ENCODE measurements at places on chromosomes 11 and 22. TPM values are rescaled to one million over a fixed set of nuclear protein-coding genes. Genes with fewer than 3 reads are reported as not detected.

Gene PPFIBP2
- polyA plus RNA-seq: 10.5 TPM

DNA sequence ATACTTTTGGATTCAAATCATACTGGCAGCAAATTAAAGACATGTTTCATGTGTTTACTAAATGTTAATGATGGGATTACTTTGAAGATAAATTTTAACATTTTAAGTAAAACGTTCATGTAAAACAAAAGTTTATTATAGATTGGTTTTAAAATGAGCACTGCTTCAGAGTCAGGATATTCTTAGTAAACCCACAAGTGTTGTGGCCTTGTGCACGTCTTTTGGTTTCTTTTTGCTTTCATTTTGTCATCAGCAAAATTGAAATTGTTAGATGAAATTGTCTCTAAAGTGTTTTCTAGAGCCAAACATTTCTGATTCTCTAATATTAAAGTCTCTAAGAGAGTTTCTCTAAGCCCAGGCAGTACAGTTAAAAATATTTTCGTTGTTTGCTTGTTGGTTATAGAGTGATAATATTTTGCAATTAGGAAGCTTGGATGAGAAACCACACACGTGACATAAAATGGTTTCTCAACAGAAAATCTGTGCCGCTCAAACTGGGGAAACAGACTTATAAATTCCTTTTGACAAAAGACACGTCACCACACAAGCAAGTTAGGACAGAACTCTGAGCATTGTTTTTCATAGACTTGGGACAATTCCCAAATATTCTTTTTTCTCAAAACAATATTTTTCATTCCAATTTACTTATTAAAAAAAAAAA is 164.4 kb downstream of the TEAD1 start:
- DNase-seq: no peak

DNA sequence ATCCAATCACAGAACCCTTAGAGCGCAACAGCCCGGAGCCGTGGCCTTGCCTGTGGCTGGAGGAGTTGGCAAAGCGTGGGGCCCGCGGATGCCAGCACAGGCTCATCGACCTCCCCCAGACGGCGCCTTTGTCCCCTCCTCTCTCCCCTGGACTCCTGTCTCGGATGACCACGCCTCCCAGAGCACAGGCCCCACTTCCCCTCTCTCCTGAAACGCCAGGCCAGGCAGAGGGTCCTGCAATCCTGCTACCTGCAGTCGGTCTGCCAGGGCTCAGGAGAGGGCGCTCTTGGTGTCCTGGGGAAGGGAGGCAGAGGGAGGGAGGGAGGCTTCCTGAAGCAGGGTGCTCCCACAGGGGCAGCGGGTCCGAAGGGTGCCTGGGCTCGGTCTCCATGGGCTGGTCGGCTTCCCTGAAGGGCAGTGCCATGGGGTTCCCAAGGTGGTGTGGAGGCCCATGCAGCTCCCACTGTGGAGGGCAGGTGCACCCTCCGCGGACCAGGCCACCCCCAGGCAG is 16.6 kb upstream of the TTLL12 start:
- DNase-seq: no peak

DNA sequence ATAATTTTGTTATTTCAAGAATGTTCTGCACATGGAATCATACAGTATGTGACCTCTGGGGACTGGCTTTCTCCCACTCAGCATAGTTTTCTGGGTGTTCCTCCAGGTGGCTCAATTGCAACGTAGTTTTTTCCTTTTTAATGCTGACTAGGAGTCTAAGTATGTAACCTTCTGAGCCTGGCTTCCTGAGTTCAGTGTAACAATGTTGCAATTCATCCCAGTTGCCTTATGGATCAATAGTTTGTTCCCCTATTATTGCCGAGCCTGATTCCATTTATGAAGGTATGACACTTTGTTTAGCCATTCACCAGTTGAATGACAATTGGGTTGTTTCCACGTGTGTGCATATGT is 128.3 kb downstream of the CRYBB2 start:
- DNase-seq: no peak

DNA sequence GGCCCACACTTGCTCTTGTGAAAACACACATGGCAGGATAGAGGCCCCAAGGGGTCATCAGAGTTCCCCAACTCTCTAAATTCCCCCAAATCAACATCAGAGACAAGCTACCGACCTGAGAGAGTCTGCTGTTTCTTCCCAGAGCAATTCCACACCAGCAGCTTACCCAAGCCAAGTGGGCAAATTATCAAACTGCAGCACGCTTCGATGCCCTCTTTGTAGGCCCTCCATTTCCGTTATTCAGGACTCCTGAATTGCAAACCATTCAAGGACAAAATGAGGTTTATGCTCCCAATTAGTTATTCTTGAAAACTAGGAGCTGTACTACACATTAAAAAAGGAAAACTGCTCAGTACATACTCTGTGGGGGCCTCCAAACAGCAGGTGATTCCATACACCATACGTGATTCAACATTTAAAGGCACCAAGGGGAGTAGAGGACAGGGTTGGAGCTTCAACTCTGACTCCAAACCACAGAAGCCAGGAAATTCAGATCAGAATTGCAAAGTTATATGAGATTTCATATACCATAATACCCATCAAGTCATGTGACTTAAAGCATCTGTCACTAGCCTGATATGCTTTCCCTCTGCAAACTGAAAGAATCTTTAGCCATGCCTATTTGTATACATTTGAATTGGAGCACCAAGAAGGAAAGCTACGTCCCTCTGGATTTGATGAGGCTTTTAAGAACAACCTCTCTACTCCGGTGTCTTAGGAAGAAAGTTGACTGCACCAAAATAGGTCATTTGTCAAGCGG is 234.8 kb downstream of the CADM1 start:
- DNase-seq: no peak

DNA sequence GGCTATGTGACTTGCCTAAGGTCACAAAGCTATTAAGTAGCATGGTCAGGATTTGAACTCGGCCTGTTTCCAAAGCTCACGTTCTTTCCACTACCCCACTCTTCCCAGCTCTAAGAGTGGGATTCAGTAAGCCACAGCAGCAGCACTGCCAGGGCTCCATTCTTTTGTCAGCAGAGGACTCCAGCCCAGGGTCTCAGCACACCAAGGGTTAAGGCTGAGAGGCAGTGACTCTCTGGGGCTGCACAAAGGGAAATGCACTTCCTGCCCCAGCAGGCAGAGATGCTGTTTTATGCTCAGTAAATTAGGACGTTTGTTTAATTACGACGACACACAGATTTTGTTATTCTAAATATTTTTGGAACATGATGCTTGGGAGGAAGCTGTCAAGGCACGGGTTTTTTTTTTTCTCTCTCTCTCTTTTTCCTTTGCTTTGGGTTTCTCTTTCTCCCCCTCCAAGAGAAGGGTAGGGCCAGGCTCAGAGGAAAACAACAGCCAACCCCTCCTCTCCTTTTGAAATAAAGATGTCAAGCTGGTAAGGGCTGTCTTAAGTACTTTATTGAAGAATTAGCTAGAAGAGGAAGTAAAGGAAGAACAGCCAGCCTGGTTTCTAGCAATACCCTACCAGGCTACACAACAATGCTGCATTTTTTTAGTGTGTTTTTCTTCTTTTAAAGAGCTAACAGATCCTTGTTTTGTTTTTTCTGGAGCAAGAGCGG is 2.8 kb downstream of the MYH9 start:
- DNase-seq: no peak

- no peak for DNase-seq
Observed at GRCh38 chr22:33035272-33035863, 22.8 kb downstream of the SYN3 start.

DNA sequence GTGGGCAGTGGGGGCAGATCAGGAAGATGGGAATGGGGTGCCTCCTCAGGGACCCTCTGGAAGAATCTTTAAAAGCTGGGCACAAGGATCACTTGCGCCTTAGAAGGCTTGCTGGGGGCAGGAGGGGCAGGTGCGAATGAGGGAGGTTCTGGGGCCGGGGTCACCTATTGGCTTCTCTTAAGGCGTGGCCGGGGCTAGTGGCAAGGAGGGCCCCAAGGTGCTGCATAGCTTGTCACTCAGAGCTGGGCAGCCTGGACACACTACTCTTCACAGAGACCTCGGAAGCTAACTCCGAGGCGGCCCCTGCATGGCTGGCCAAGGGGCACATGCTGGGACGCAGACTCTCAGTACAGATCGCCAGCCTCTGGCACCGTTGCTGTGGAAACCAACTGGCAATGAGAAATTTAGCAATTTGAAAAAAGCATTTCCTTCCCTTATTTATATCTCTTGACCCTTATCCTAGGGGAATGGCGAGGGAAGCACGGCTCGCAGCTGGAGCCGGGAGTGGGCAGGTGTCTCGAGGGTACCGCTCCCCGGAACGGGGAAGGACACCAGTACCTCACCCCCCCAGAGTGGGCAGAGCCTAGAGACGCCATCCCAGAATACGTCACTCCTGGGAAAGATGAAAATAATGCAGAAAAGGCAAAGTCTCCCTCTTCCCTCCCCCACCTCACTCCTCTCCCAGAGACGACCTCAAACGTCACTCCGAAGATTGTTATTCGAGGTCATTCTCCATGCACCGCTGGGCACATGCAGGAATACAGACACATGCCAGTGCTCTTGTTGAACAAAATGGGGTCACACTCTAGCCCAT is 188.1 kb downstream of the CTTN start:
- DNase-seq: no peak

- no peak for DNase-seq
Observed at GRCh38 chr11:73972187-73972586, 10.5 kb downstream of the UCP2 start.

Gene MYO18B
- 140 TPM for polyA plus RNA-seq

Gene ART1
- polyA plus RNA-seq: not detected

DNA sequence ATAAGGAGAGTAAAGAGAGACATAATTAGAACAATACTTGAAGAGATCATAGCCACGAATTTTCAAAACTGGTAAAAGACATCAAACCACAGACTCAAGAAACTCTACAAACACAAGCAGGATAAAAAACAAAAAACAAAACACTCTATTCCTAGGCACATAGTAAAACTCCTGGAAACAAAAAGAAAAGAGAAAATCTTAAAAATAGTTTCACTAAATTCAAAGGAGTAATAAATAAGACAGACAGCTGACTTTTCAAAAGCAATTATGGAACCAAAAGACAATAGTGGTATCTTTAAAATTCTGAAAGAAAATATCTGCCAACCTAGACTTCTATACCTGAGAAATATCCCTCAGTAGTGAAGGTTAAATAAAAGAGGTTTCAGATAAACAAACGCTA is 9.2 kb upstream of the NARS2 start:
- no peak for DNase-seq

DNA sequence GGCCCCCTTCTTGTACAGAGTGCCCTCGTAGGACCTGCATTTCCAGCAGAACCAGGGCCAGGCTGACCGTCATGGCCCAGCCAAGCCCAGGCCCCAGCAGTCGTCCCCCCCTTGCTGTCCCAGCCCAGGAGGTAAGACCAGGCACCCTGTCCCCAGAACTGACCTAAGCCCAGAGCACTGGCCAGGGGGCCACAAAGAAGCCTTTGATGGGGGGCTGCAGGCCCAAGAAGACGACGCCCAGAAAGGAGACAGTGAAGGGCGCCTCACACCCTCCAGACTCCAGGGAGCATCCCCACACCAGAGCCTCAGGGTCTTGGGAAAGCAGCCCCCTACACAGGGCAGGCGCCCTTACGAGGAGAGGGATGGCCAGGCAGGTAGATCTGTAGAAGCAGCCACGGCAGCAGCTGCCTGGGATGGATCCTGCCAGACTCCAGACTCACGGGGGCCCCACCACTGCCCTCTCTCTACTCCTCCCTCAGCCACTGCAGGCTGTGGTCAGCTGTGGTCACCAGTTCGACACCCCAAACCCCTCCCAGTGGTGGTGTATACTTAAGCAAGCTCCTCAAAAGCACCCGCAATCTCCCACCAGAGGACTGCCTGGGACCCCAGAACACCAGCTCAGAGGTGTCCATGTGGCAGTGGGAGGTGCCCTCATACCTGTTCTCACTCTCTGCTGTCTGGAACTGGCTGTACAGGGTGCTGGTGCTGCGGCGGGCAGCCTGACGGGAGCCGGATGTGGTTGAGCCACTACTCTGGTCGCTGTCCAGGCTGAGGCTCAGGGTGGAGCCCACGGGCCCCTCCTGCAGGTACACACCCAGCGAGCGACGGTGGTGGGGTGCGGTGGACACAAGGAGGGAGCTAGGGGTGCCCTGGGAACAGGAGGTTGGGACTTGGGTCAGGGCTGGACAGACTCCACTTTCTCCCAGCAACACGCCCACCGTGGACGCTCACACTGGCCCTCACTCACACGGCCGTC is 27.0 kb downstream of the SBF1 start:
- DNase-seq: peak; percentile 23

GRCh38 chr11:77301510-77301909 is at the start of gene GDPD4:
Gene GDPD4, minus strand, starts transcription at chr11:77301686. Its CDS starts 16,549 bp downstream, at chr11:77285137.
- DNase-seq: no peak

DNA sequence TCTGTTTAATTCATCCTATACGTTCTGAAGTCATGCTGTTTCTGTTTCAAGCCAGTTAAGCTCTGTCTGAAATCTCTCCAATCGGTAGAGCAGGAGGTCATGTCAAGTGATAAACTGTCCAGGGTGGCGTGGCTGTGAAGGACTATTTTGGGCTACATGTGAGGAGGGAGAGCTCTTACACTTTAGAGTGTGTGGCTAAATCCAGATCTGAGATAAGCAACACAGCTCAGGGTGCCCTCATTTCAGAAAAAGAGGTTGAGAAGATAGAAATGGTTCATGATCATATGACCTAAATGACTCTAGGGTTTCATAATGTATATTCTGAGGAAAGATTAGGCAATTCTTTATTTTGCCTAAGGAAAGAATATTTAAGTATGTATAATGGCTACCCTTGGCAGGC is 8.4 kb downstream of the BLID start:
- DNase-seq: no peak

Gene MRGPRE
- polyA plus RNA-seq: not detected

DNA sequence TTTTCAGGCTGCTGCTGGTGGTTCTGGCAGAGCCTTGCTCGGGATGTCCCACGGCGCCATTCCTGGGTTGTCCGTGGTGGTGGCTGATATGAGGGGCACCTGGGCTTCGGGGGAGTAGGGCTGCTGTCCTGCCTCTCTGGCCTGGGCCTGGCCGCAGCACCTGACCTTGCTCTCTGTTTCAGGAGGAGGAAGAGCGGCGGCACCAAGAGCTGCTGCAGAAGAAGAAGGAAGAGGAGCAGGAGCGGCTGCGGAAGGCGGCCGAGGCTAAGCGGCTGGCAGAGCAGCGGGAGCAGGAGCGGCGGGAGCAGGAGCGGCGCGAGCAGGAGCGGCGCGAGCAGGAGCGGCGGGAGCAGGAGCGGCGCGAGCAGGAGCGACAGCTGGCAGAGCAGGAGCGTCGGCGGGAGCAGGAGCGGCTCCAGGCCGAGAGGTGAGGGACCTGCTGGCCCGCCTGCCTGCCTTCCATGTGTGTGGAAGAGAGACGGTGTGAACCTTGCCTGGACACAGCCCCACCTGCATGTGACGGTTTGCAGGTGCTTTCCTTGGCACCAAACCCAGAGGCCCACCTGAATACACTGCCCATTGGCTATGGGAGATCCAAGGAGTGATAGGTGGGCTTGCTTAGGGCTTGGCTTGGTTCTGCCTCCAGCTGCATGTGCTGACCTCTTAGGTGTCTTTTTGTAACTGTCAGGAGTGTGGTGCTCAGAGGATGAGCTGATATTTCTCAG is 22.8 kb downstream of the INCENP start:
- DNase-seq: no peak

Gene ZBTB16
- polyA plus RNA-seq: 86.1 TPM

GRCh38 chr22:38911434-38911833 is 39.4 kb upstream of the CBX6 start:
- no peak for DNase-seq

- no peak for DNase-seq
Observed at GRCh38 chr11:1236316-1237127, 13.7 kb downstream of the MUC5B start.

- peak; percentile 96 for DNase-seq
Observed at GRCh38 chr11:65873318-65874156, 937 bp upstream of the EFEMP2 start.

Measured in heart left ventricle (tissue), 16 donors.